ENCODE measurements at places on chromosomes 1 and 21.
A peak's percentile ranks its signal among the peaks of the same experiment; 100 is the strongest.

GRCh38 chr1:205013683-205014367 lies 29.2 kb upstream of the CNTN2 start:
- peak; percentile 48 for DNase-seq

- peak; percentile 87 for DNase-seq
Observed at GRCh38 chr1:40612345-40612831, 53.1 kb downstream of the RIMS3 start.

DNA sequence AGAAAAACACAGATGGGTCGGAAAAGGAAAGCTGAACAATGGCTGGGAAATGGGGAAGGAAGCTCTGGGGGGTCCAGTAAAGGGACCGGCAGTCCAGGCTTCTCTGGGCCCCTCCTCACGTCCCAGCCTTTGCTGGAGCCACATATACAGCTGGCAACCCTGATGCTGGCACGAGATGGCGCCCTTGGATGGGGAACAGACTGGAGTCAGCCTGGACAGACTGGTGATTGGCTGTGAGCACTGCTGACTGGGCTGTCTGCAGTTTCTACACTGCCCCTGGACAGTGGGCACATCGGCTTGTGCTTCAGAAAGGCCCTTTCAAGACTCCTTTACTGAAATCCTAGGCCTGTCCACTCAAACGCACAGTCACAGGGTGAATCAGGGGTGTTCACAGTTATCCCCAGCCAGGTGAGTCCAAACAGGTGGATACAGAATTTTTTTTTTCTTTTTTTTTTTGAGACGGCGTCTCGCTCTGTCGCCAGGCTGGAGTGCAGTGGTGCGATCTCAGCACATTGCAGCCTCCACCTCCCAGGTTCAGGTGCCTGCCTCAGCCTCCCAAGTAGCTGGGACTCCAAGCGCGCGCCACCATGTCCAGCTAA lies 31.1 kb upstream of the ZBTB40 start:
- peak; percentile 94 for DNase-seq

- DNase-seq: peak; percentile 58
Observed at GRCh38 chr1:108897865-108898720, 21.3 kb downstream of the GPSM2 start.

- no peak for DNase-seq
Observed at GRCh38 chr1:199101635-199102034, 462.8 kb downstream of the PTPRC start.

- DNase-seq: no peak
Observed at GRCh38 chr1:98965394-98965793, 39.3 kb downstream of the PLPPR5 start.

Measured in AG20443 (cell line).